Tibial artery (tissue), 4 donors: ENCODE measurements at places on chromosomes 3 and 15.

GRCh38 chr15:81330366-81331090 lies 6.6 kb upstream of the STARD5 start:
- H3K4me3 ChIP-seq: no peak overlapping the region
- no peaks in the 10 kb centered on the region for H3K4me1 ChIP-seq
- no peak for DNase-seq
- no peak overlapping the region for H3K27ac ChIP-seq
- no peaks in the 10 kb centered on the region for H3K36me3 ChIP-seq
- H3K27me3 ChIP-seq: no peaks in the 10 kb centered on the region

DNA sequence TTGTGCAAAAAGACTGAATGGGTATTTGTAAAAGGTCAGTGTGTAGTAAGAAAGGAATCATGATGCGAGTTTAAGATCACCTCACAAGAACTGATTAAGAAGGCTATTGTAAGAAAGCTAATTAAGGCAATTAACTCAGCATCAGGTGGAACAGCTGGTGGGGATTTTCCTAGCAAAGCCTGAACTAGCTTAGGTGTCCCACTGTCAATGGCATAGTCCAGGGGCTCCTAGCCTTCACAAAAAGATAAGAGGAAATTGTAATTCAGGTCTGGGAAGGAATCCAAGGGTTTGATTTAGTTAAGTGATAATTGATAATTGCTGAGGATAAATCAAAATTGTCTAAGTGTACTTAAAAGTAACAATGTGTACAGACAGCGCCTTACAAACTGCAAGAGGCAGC lies 901.6 kb downstream of the TUSC7 start:
- no peaks in the 10 kb centered on the region for H3K36me3 ChIP-seq
- H3K27ac ChIP-seq: no peak overlapping the region
- H3K4me1 ChIP-seq: no peaks in the 10 kb centered on the region
- DNase-seq: no peak
- H3K4me3 ChIP-seq: no peak overlapping the region

DNA sequence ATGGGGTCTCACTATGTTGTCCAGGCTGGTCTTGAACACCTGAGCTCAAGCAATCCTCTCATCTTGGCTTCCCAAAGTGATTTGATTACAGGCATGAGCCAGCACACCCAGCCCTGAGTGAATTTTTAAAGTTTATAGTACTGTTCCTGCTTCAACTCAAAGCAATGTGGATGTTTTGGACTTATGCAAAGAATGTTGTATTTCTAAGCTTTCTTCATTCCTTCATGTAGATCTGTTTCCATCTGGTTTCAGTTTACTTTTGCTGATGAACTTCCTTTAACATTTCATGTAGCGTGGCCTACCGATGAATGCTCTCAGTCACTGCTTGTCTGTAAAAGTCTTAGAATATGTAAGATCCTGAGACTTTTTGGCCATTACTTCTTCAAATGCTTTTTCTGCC lies 23.2 kb downstream of the NRG4 start:
- no peak overlapping the region for H3K4me3 ChIP-seq
- no peak for DNase-seq
- H3K36me3 ChIP-seq: no peaks in the 10 kb centered on the region
- no peaks in the 10 kb centered on the region for H3K27me3 ChIP-seq
- no peaks in the 10 kb centered on the region for H3K4me1 ChIP-seq

- H3K4me1 ChIP-seq: no peaks in the 10 kb centered on the region
- DNase-seq: no peak
- H3K4me3 ChIP-seq: no peak overlapping the region
- H3K27me3 ChIP-seq: no peaks in the 10 kb centered on the region
- no peak overlapping the region for H3K27ac ChIP-seq
Observed at GRCh38 chr3:295166-295565, 98.6 kb downstream of the CHL1 start.

- H3K4me1 ChIP-seq: peaks cover 39% of the 10 kb centered on the region
- peak overlapping the region; percentile 98 for H3K27ac ChIP-seq
- DNase-seq: peak; percentile 96
- H3K4me3 ChIP-seq: peak overlapping the region; percentile 94
- H3K27me3 ChIP-seq: no peaks in the 10 kb centered on the region
- peaks cover 40% of the 10 kb centered on the region for H3K36me3 ChIP-seq
Observed at GRCh38 chr3:184338511-184338945, 1.1 kb downstream of the FAM131A start.

- H3K4me3 ChIP-seq: no peak overlapping the region
- no peaks in the 10 kb centered on the region for H3K27me3 ChIP-seq
- H3K36me3 ChIP-seq: no peaks in the 10 kb centered on the region
Observed at GRCh38 chr3:72345237-72345878, 502.9 kb downstream of the SHQ1 start.

DNA sequence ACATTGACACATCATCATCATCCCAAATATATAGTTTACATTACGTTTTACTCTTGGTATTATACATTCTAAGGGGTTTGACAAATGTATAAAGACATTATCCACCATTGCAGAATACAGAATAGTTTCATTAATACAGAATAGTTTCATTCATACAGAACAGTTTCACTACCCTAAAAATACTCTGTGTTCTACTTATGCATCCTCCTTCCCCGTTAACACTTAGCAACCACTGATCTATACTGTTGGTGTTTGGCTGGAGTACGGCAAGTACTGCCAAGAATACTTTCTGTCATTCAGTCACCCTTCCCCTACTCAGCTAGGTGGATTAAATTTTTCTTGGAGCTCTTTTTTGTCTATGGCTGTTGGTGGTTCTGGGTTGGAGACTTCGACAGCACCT lies 33.4 kb downstream of the LEKR1 start:
- no peak for DNase-seq
- H3K4me1 ChIP-seq: no peaks in the 10 kb centered on the region
- H3K4me3 ChIP-seq: no peak overlapping the region

- H3K4me3 ChIP-seq: no peak overlapping the region
- no peaks in the 10 kb centered on the region for H3K27me3 ChIP-seq
- no peak overlapping the region for H3K27ac ChIP-seq
- H3K36me3 ChIP-seq: peaks cover 20% of the 10 kb centered on the region
- no peaks in the 10 kb centered on the region for H3K4me1 ChIP-seq
- no peak for DNase-seq
Observed at GRCh38 chr3:119368298-119368697, 74.1 kb downstream of the ARHGAP31 start.

- no peaks in the 10 kb centered on the region for H3K27me3 ChIP-seq
- peaks cover 36% of the 10 kb centered on the region for H3K36me3 ChIP-seq
- DNase-seq: no peak
- no peak overlapping the region for H3K27ac ChIP-seq
- no peak overlapping the region for H3K4me3 ChIP-seq
Observed at GRCh38 chr3:28326458-28326926, 22.0 kb upstream of the ZCWPW2 start.
